ENCODE measurements at places on chromosomes 1 and 21.

DNA sequence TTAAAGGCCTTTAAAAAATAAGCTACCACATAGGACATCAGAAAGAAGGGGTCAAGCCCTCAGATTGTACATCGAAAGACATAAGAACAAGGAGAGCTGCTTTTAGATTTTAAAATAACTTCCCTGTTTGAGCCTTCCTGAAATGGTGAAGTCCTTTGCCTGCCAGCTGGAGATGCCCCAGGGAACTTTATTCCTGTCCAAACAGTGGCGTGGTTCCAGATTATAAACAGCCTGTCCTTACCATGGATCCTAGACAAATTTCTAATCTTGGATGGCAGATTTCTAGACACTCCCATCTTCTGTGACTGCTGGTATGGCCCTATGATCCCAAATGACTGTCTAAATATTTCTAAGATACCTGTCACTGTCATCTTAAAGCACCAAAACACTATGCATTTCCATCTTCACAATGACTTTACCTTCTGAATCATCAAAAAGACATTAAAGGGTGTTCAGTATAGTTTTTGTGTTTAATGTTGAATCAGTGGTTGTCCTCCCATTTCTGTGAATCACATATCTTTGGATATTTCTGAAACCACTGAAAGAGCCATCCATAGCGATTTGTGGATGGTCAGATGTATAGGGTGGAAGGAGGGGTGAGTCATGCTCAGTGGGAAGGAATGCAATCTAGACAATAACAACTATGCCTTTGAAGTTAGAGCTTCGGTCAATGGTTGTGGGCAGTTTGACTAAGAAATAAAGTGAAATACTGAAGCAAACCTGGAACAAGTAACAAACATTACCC is 23.2 kb downstream of the ILDR2 start:
- DNase-seq = no peak

GRCh38 chr1:6220236-6220635 is 14.3 kb downstream of the RNF207 start:
- DNase-seq = no peak

GRCh38 chr1:5053744-5054143 is 399.3 kb downstream of the AJAP1 start:
- DNase-seq = no peak

GRCh38 chr1:211479624-211480023 is 12.3 kb downstream of the RD3 start:
- DNase-seq = no peak

GRCh38 chr1:204426035-204426436 is 14.4 kb upstream of the PPP1R15B start:
- DNase-seq = no peak

DNA sequence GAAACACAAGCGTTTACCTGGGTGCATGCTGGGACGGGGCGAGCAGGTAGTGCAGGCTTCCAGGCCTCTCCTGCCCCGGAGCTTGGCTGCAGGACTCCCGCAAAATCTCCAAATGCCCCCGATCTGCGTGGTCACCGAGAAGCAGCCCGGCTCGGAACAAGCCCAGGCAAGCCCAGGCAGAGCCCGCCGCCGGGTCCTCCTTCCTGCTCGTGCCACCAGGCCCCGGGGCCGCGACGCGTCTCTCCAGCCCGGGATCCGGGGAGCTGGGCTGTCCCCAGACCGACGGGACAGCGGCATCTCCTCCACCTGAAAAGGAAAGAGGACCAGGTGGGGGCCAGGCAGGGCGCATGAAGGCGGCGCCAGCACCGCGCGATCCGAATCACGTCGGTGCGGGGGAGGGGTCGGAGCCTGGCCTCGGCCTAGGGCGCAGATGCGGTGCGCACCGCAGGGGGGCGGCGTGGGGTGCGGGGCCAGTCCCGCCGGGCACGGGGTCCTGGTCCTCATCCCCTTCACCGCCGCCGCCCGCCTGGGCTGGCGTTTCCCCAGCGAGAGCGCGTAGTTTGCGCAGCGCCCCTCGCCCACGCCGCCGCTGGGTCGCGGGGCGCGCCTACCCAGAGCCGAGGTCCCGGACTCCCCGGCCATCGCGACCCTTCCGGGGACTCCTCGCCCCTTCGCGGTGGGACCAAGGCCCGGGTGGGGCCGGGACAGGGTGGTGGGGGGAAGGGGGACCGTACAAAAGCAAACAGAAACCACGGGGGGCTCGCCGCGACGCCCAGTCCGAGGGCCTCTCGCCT is 52.4 kb upstream of the H6PD start:
- DNase-seq = no peak

GRCh38 chr21:15014221-15014620 is 50.6 kb downstream of the NRIP1 start:
- no peak for DNase-seq

DNA sequence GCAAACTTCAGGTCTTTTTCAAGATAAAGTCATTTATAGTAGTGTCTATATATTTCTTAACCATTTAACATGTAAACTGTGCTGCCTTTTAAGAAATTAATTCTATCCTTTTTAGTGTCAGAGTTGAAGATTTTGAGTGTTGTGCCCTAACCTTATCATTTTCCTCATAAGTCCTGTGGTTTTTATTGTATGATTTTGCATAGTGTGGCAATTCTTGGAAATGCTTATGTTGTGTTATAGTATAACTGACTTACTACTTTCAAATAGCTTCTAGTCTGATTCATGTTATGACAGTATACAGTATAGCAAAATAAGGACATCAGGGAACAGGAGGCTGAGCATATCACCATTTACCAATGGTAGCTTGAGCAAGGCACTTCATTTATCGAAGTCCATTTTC is 99.1 kb downstream of the PTBP2 start:
- no peak for DNase-seq

DNA sequence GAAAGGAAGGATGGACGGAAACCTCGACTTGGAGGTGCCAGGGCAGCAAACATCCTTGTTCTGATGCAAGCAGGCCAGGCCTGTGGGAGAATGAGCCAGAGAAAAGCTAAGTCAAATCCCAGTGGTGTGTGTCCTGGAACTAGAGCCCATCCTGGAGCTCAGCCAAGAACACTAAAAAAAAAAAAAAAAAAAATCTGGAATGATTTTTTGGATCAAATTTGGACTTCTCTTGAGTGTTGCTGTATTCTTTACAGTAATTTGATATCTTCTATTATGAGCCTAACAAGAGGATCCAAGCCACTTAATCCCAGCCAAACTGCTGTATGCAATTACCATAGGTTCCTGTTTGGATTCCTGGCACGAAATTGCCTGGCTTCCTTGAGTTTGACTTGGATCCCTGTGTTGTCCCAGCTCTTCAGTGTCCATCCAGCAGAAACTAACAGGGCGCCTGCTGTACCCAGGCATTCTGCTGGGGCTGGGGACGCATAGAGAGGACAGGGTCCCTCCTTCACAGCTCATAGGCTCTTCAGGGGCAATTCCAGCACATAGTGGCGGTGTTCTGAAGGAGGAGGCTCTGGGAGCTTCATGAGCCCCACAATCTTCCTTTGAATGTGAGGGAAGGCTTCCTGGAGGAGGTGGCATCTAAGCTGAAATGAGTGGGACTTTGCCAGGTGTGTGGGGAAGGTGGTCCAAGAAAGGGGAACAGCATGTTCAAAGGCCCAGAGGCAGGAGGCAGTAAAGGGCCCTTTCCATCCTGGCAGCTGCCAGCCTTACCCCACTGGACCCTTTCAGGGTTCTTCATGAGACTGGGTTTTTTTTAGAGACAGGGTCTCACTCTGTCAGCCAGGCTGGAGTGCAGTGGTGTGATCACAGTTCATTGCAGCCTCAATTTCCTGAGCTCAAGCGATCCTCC is 24.7 kb downstream of the EPHX1 start:
- no peak for DNase-seq

DNA sequence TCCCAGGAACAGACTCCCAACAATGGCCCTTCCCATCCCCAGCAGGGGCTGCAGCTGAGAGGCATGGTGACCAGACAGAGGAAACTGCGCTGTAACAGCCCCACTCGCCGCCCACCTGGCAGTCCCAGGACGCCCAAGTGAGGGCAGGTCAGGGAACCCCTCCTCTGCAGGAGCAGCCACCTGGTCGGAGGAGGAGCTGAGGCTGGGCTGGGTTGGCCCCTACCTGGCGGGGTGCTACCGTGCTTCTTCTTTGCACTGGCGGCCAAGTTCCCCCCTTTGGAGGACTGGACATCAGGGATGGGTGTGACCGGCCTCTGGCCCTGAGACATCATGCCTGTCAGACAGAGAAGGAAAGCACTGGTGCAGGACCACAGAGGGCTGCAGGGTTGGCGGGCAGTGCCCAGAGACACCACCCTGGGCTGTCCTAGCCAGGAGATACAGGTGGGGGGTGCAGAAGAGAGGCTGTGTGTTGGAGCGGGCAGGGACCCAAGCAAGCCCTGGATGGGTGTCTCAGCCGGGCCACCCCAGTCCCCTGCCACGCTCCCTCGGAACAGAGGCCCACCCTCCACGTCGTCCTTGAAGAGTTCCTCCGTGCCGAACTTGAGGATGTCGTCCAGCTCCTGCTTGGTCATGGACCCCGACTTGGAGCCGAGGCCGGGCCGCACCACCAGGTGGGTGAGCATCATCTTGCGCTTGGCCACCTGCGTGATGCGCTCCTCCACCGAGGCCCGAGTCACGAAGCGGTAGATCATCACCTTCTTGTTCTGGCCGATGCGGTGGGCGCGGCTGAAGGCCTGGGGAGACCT is 51.6 kb downstream of the CHD5 start:
- no peak for DNase-seq

- DNase-seq = no peak
These were observed 358.3 kb downstream of the KIF26B start for GRCh38 chr1:245512980-245513578.

All from CD4-positive, alpha-beta T cell treated with Interferon alpha-2 for 1 hour (primary cell).